ENCODE measurements at places on chromosomes 13 and 19.

DNA sequence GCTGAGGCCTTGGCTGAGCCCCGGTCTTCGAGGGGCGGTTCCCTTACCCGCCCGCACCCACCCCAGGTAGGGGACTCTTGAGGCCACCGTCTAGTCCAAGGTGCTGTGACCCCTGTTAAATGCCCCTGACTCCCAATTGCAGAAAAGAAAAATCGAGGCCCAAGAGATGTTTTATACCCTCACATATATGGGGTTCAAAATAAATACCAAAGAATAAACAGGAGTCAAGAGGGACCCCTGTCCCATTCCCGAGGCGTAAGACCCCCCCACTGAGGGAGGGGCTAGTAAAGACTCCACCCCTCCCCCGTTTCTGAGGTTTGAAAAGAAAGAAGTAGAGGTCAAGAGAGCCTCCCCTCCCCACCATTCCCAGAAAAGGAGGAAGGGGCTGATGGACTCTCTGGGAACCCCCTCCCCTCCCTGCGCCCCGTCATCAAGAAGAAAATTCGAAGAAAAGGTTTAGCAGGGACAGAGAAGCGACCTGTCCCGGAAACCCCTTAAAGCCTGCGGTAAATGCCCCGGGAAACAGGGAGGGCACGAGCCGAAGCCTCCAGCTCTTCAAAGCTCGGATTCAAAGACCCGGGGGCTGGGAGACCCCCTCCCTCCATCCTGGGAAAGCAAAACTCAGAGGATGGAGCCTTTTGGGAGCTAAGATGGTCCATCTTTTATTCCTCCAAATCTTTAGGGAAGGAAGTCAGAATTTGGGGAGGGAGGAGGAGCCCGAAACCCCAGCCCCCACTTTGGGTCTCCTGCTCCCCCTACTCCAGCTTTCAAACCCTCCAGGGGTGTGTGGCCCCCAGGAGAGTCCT is 755 bp upstream of the RAB3A start:
- DNase-seq: no peak

DNA sequence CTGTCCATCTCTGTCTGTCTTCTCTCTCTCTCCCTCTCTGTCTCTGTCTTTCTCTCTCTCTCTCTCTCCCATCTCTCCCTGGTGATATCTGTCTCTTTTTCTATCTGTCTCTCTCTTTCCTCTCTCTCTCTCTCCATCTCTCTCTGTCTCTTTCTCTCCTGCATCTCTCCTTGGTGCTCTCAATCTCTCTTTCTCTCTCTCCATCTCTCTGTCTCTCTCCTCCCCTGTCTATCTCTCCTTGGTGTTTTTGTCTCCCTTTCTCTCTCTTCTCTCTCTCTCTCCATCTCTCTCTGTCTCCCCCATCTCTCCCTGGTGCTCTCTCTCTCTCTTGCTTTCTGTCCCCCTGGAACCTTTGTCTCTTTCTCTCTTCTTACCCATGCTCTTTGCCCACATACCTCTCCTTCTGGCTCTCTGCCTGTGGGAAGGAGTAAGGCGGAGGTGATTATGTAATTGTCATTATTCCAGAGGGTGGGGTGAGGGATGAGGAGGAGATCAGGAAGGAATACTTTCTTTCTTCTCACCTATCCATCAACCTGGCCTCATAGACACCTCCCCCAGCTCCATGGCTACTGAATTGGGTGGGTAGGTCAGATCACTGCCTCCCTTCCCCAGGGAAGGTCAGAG is 30.9 kb upstream of the CYP2B6 start:
- no peak for DNase-seq

GRCh38 chr19:41940731-41941409 is 12.6 kb upstream of the ERFL start:
- no peak for DNase-seq

- DNase-seq: no peak
Observed at GRCh38 chr13:92602560-92602959, 624.0 kb upstream of the GPC6 start.

- no peak for DNase-seq
Observed at GRCh38 chr19:30309176-30309575, 63.0 kb upstream of the ZNF536 start.

DNA sequence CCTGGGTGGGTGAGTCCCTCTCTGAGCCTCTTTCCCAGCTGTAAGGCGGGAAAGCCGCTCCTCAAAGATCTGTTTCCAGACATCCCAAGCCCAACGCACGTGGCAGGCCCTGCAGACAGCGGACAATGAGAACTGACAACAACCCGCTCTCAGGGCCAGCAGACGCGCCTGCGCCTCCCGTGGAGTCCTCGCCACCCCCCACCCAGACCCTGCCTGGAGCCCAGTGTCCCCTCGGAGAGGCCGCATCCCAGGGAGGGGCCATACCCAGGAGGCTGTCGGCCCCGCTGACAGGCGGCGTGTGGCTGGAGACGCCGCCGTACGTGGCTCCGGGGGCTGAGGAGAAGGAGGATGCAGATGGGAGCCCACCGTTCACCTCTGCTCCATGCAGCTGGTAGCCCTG is 16.3 kb upstream of the UQCR11 start:
- DNase-seq: no peak

GRCh38 chr13:111973605-111974340 is 93.2 kb upstream of the SOX1 start:
- no peak for DNase-seq

DNA sequence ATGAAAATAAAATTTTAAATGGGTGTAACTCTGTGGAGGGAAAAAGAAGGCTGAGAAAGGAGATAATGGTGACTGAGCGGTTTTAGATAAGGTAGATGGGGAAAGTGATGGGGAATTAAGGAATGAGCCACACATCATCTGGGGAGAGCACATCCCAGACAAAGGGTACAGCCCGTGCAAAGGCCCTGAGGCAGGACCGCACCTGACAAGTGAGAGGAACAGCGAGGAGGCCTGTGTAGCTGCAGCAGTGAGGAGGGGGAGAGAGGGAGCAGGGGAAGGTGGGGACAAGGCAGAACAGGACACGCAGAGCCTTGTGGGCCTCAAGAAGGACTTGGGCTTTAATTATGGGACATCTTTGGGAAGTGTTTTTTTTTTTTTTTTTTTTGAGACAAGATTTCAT is 1.8 kb upstream of the CELF5 start:
- no peak for DNase-seq

- DNase-seq: no peak
Observed at GRCh38 chr13:69077267-69077666, 1030.4 kb upstream of the ATXN8OS start.

- DNase-seq: no peak
Observed at GRCh38 chr19:55473225-55474012, 3.0 kb upstream of the ZNF628 start.

- DNase-seq: no peak
Observed at GRCh38 chr19:2462635-2463421, 6.1 kb upstream of the LMNB2 start.

- no peak for DNase-seq
Observed at GRCh38 chr19:18057557-18057956, 29.2 kb downstream of the IL12RB1 start.

- DNase-seq: no peak
Observed at GRCh38 chr19:33826521-33826920, 29.9 kb downstream of the KCTD15 start.

GRCh38 chr13:43776501-43777079 is 10.2 kb downstream of the ENOX1 start:
- DNase-seq: no peak

DNA sequence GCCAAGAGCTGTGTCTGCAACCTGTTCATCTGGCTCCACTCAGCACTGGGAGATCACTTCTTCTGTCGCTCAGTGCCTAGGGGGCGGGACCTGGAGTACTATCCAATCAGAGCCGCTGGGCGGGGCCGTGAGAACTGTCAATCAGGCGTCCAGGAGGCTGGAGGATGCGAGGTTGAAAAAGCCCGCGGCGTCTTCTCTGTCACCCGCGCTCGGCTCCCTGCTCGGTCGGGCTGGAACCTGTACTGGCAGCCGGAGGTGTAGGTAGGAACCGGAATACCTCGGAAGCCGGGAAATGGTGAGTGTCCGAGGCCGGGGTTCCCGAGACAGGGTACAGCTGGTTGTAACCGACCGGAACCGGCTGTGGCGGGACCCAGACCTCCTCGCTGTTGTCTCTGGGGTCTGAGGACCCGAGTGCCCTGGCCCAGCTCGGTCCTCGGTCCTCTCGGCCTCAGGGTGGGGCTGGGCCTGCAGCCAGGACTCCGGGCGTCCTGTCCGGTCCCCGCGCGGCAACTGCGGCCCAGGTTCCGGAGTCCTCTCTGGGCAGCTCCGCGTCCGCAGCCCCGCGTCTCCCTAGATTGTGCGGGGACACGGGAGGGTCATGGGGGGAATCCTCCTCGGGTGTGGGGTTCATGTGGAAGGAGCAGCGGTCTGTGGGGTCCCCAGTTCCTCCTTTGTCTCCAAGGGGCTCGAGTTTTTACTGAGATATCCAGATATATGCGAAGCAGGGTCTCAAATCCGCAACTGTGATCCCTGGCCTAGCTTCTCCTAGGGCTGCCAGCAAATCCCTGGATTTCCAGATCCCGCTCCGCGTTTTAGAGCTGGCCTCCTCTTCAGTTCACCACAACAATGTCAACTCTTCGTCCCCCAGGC is 42.6 kb downstream of the ZNF627 start:
- peak; percentile 73 for DNase-seq

DNA sequence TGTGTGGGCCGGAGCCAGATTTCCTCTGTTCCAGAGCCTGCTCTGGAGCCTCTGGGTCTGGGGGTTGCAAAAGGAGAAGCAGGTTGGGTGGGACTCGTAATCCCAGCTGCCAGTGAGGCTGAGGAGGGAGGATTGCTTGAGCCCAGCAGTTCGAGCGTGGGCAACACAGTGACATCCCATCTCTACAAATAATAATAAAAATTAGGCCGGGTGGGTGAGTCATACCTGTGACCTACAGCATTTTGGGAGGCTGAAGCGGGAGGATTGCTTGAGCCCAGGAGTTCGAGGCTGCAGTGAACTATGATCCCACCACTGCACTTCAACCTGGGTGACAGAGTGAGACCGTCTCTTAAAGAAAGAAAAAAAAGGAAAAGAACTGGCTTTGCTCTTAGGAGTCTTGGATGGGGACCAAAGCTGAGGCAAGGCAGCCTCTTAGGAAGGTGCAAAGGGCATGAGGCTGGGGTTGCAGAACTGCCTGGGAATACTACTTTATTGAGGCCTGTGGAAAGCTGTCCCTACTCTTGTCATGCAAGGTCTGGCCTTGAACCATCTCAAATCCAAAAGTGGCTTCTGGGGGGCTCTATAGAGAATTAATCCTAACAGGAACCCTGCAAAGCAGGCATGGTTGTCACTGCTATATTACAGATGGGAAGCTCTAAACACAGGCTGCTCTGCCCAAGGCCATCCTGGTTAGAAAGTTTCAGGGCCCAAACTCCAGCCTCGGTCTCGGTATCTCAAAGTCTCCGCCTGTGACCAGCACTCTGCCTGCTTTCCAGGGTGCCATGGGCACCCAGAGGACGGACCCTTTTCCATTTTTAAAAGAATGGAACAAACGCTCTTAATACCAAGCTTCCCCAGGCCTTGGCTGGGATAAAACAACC is 880 bp upstream of the C19orf12 start:
- DNase-seq: no peak

DNA sequence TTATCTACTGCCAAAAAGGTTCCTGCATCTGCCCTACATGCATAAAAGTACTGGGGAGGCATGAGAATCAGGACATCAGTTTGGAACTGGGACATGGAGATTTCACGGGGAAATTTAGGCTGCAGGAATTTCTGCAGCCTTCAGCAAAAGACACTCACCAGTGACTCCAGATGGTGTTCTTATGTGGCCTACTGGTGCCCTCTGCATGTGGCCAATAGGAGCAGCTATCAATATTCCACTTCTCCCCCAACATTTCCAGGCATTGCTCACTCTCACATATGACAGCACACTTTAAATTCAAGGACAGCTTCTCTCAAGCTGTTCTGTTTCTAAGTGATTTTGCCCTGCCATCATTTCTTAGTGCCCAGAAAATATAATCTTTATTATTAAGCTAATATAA is 570.5 kb upstream of the ARGLU1 start:
- DNase-seq: no peak

DNA sequence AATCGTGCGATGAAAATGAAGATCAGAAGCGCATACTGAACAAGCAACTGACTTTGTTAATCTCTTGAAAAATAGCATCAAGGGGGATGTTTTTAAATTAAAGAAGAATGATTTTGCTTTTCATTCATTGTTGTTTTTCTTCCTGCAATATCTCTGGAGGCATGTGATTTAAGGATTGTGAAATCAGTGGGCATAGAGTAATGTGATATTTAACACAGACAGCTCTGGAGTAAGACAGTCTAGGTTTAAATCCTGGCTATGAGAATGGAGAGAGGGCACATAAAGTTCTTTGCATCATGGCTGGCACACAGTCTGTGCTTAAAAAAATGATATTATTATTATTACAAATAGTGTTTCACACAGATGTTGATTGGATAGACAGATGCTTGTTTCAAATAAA is 243.1 kb upstream of the NBEA start:
- no peak for DNase-seq

- DNase-seq: no peak
Observed at GRCh38 chr13:78169386-78169785, 250.8 kb upstream of the EDNRB start.

DNA sequence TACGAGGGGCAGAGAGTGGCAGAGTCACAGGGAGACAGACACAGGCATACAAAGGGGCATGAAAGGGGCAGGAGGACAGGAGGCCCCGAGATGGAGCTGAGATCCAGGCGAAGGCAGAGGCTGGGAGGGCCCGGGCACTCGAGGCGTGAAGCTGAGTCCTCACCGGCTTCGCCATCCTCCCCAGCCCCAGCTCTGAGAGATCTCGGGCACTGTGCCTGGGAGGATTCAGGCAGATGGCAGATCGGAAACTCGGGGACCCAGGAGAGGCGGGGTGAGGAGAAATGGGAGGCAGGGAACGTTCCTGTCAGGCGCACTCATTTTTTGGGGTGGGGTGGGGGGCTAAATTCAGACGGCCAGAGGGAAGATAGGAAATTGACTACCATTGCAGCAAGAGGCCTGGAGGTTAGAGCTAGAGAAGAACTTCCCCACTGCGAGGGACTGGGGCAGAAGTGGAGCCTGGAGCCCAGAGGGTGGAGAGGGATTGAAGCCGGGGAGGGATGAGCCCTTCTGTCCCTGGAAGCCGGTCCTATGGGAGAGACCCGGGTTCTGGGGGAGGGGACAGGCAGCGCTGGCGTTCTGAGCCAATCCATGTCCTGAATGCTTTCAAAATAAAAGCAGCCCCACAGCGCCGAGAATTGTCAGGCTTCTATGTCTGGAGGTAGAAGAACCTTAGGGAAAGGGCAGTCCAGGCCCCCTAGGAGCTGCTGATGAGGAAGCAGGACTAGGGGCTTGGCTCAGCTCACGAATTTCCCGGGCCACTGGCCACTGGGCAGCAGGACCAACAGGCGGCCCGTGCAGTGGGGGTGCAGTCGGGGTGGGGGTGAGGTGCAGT is 12.6 kb downstream of the LRRC4B start:
- DNase-seq: no peak

- DNase-seq: no peak
Observed at GRCh38 chr19:58346961-58347929, 6.0 kb downstream of the A1BG start.

DNA sequence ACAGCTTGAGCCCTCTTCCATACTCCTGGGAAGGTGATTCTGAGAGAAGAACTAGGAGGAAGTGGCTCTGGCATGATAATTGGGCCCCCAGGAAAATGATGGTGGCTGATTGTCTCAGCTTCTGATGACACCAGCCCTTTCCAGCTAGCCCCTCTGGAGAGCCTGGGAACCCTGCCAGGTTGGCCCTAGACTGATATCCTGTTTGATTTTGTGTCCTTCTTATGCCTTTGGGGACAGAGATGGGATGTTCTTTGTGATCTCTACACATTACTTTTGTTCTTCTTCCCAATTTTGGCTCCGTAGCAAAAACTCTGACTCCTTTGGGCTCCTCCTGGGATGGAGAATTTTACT is 39.7 kb downstream of the ERICH6B start:
- DNase-seq: no peak

GRCh38 chr13:32056316-32056715 is 24.7 kb downstream of the FRY start:
- no peak for DNase-seq

GRCh38 chr19:54731191-54731590 is 6.9 kb downstream of the KIR3DL3 start:
- DNase-seq: no peak
